ENCODE measurements at places on chromosomes 3 and 15. TPM values are rescaled to one million over a fixed set of nuclear protein-coding genes. Genes with fewer than 3 reads are reported as not detected.

The C3orf22 gene
- not detected for total RNA-seq

The SAMMSON gene
- total RNA-seq = not detected

DNA sequence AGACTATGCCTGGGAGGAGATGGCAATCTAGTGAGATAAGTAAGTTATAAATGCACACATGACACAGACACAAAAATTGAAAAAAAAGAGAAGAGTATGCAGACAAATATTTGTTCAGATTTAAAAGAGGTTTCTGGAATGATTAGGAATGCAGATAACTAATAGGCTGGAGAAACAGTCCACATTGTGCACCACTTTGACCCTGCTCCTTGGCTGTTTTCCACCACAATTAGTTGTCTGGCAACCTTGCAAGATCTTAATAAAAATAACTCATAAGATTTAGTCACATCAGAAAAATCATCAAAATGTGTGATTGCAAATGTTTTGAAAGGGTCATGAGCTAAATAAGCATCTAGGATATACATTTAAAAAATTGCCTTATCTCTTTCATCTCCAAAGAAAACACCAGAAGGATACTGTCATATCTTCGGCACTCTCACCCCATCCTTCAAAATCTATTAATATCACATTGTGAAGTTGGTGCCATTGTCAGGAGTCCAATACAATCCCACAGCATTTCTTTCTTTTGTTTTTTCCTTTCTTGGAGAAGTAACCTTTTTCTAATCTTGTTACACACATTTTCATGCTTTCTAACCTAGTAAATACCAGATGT, 153.7 kb upstream of the KCNMB2 start:
- no peak for ATAC-seq

- ATAC-seq = no peak
Observed at GRCh38 chr15:77554306-77555080, 78.2 kb downstream of the LINGO1 start.

DNA sequence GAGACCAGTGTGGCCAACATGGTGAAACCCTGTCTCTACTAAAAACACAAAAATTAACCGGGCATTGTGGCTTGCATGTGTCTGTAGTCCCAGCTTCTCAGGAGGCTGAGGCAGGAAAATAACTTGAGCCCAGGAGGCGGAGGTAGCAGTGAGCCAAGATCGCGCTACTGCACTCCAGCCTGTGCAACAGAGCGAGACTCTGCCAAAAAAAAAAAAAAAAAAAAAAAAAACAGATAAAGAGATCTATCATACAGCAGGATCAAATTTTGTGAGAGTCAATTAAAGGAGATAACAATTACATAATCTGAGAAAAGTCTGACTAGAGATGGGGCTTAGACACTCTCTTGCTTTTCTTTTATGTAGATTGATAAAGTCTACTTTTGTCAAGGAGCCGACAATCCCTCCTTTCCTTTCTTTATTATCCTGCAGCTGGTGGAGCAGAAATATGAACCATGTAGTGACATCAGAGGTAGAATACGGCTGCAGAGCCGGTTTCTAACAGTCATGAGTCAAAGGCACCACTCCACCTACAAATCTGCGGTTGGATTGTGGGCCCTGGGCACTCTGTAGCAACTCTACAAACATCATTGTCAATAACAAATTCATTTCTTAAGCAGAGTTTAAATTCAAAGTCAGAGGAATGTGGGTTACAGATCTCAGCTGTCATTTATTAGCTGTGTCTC, 9.0 kb downstream of the C2CD4A start:
- ATAC-seq = peak; percentile 81

DNA sequence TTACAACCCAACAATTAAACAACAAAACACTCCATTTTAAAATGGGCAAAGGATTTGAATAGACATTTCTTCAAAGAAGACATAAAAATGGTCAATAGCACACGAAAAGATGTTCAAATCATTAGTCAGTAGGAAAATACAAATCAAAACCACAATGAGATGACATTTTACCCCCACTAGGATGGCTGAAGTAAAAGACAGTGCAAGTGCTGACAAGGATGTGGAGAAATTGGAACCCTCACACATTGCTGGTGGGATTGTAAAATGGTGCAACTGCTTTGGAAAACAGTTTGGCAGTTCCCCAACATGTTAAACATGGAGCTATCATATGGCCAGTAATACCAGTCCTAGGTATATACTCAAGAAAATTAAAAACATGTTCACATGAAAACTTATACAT, 11.6 kb downstream of the GALNT15 start:
- peak; percentile 22 for ATAC-seq

- no peak for ATAC-seq
Observed at GRCh38 chr3:151290673-151291072, 12.3 kb upstream of the P2RY14 start.
